SHP77 treated with DMSO at 0.1 percent for 48 hours (cell line): ENCODE measurements at places on chromosomes 1 and 21.

GRCh38 chr1:17014671-17015567 is 3.2 kb upstream of the ATP13A2 start:
- no peak for DNase-seq

GRCh38 chr1:88175631-88176226 is 508.3 kb upstream of the PKN2 start:
- DNase-seq = no peak

- no peak for DNase-seq
Measured at GRCh38 chr1:19430121-19431068, 54.9 kb downstream of the CAPZB start.

GRCh38 chr1:154821083-154821482 is 49.0 kb downstream of the KCNN3 start:
- no peak for DNase-seq

- no peak for DNase-seq
Measured at GRCh38 chr1:71147637-71148360, 67.0 kb upstream of the ZRANB2 start.

DNA sequence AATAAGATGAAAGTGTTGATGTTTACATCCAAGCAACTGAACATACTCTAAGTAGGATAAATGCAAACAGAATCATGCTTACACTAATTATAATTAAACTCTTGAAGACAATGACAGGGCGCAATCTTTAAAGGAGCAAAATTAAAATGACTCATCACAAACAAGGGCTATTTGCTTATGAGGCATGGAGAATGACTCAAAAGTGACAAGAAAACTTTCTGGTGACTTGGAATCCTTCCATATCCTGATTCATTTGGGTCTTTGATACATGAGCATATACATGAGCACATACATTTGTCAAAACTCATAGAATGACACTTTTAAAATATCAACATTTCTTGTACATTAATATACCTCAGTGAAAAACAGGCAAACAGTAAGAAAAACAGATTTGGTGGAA is 1632.3 kb downstream of the KCNT2 start:
- DNase-seq = no peak

DNA sequence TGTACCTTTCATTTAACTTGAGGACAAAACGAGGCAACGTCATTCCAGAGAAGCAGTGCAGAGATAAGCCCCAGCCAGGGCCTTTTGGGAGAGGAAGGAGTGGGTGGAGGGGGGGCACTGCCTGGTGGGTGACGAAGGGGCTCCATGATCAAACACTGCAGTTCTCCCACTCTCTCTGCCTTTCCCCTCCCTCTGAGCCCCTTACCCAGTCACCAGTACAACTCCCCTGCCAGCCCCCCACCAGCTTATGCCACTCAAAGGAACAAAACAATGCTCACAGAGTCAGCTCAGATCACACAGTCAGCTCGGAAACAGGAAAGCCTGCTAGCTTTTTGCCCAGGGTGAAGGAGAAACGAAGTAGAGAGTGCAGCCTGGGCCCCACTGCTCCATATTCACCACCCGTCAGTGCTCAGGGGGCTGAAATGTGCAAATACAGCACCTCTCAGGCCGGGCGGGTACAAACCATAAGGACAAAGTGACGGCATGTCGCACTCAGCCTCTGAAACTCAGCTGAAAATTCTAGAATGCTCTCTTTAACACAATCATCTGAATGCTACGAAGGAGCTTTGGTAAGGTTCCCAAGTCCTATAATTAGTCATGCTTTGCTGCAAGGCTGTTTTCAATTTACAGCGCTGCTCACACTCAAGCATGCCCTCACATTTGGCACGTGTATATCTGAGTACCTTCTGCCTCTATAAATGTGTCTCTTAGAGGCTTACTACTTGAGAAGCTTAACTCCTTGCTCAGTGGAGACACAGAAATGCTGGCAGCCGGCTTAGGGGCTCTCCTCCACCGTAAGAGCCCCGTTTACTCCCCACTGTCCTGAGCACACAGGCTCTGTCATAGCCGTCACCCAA is 65.8 kb upstream of the RAB4A start:
- DNase-seq = no peak

DNA sequence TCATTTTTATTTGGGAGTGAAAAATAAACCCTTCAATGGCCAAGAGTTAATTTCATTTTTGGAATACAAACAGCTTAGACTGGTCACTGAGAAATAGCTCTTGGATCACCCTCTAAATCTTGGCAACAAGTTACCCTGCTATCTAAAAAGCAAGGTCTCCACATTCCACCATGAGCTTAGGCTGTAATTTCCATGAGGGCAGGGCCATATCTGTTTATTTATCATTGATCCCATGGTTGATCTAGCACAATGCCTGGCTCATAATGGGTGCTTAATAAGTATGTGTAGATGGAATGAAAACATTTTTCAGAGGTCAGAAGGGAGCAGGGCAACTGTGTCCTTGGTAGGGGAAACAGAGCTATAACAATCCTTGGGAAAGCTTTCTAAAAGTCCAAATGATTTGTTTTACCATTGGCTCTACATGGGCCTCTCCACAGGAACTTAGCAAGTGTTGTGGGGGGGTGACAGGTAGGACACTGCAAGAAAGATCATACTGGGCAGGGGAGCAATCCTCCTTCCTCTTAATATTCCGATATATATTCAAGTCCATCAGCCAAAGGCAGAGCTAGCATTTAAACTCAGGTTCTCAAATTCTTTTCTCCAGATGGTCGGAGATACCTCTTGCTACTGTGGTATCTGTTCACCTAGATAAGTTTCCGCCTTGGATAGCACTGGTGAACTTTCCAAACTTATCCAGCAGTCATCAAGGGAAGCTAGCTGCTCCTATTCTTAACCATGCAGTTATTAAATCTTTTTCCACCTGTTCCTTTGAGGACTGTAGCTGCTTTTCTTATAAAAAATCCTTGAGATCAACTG is 53.1 kb upstream of the PTCH2 start:
- DNase-seq = no peak

GRCh38 chr1:89484092-89485038 is 40.3 kb upstream of the LRRC8B start:
- DNase-seq = no peak

- DNase-seq = no peak
Measured at GRCh38 chr21:10425856-10426255, 95.5 kb upstream of the TPTE start.

- DNase-seq = no peak
Measured at GRCh38 chr1:150596095-150596892, 16.9 kb upstream of the MCL1 start.

- DNase-seq = no peak
Measured at GRCh38 chr1:53196017-53196484, 573 bp upstream of the CPT2 start.

DNA sequence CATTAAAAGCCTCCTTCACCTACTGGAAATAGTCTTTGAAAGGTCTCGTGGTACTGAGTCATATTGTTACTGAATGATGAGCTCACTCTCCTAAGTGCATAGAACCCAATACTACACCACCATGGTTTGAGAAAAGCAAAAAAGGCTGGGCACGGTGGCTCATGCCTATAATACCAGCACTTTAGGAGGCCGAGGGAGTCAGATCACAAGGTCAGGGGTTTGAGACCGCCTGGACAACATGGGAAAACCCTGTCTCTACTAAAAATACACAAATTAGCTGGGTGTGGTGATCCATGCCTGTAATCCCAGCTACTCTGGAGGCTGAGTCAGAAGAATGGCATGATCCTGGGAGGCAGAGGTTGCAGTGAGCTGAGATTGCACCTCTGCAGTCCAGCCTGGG is 3.3 kb upstream of the HNRNPCL1 start:
- DNase-seq = no peak

DNA sequence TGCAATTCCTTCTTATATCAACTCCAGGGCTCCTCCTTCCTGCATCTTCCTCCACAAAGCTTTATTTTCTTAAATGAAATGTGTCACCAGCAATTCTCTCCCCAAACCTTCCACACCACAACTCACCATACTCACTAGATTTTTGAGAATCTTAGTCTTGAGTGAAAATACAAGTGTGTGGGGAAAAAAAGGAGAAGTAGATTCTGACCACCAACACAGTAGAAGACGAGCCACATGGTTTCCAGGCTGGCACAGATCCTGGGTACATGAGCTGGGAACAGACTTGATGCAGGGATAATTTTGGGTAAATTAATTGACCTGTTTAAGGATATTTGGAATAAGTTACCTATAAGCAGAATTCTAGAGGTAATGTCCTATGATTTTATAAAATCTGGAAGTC is 72.8 kb upstream of the KCNJ15 start:
- no peak for DNase-seq

- DNase-seq = no peak
Measured at GRCh38 chr1:32881871-32882850, 4.1 kb upstream of the HPCA start.
